ENCODE measurements at places on chromosomes 1 and 21.
A peak's percentile ranks its signal among the peaks of the same experiment; 100 is the strongest.

DNA sequence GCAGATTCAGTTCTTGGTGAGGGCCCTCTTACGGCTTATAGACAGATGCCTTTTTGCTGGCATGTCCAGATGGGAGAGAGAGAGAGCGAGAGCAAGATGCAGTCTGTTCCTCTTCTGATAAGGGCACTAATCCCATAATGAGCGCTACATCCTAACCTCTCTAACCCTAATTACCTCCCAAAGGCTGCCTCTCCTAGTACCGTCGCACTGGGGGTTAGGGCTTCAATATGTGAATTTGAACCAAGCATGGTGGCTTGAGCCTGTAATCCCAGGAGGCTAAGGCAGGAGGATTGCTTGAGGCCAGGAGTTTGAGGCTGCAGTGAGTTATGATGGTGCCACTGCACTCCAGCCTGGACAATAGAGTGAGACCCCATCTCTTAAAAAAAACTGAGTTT lies 10.5 kb upstream of the SDE2 start:
- DNase-seq, result no peak

DNA sequence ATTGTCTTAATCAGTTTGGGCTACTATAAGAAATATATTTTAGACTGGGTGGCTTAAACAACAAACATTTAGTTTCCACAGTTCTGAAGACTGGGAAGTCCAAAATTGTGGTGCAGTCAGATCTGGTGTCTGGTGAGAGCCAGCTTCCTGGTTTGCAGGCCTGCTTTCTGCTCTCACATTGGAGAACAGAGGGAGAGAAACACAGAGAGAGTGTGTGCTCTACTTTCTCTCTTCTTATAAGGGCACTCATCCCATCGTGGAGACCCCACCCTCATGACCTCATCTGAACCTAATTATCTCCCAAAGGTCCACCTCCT lies 4.1 kb downstream of the LEPR start:
- DNase-seq, result no peak

DNA sequence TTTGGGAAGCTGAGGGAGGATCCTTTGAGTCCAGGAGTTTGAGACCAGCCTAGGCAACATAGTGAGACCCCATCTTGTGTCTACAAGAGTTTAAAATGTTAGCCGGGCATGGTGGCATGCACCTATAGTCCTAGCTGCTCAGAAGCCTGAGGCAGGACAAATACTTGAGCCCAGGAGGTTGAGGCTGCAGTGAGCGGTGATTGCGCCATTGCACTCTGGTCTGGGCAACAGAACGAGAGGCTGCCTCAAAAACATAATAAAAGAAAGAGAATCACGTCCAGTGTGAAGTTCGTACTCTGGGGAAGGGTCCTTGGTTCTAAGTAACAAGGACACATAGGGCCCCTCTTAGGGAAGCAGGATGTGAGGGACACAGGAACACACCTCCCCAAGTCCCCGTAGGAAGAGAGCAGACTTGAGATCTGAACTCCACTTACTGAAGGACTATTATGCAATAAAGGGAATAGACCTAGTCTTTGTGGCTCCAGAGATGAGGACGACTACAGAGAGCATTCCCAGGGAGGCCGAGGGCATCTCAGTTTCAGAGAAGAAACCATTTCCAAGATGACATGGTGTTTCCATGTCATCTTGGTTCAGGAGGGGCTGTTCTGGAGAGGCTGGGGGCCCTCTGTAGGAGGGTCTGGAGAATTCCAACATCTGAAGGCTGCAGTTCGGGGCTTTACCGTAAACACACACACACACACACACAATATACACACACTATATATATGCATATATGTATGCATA lies 10.8 kb upstream of the ENO1 start:
- DNase-seq, result no peak

- DNase-seq, result no peak
Observed at GRCh38 chr1:30551603-30552002, 171.8 kb downstream of the MATN1 start.

DNA sequence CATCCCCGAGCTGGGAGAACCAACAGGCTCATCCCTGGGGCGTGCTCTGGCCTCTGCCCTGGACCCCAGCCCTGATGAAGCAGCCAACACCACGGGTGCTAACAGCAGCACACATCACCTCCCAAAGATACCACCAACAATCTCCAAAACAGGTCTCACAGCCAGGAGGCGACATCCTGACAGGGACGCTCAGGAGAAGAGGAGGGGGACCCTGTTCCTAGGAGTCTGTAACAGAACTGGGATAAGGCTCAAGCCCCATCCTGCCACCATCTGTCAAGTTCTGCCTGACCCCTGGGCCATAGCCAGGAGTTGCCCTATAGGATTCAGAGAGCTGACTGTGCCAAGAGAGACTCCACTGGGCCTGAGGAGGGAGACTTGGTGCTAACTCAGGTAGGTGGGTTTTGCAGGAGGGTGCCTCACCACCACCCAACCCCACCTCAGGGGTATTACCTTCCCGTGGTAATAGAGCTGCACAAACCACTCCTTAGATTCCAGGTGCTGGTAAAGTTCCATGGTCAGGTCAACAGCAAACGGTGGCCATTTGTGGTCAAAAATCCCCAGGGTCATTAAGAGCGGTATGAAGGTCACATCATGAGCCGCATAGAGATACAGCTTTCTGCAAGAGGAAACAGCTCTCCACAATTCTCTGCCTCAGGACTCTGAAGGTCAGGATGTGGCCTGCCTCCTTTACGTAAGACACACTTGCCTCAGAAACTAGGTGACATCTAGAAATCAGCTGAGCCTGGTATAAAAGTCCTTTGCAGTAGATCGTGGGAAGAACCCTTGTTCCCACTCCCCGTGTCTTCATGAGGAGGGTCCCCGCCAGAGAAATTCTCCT lies 22.3 kb downstream of the ACP6 start:
- no peak for DNase-seq

GRCh38 chr1:24870551-24871195 lies 59.4 kb downstream of the RUNX3 start:
- DNase-seq, result peak; percentile 25

GRCh38 chr1:109133002-109133706 lies 19.2 kb downstream of the ELAPOR1 start:
- no peak for DNase-seq

- no peak for DNase-seq
Observed at GRCh38 chr1:22600071-22600816, 36.2 kb upstream of the C1QA start.

DNA sequence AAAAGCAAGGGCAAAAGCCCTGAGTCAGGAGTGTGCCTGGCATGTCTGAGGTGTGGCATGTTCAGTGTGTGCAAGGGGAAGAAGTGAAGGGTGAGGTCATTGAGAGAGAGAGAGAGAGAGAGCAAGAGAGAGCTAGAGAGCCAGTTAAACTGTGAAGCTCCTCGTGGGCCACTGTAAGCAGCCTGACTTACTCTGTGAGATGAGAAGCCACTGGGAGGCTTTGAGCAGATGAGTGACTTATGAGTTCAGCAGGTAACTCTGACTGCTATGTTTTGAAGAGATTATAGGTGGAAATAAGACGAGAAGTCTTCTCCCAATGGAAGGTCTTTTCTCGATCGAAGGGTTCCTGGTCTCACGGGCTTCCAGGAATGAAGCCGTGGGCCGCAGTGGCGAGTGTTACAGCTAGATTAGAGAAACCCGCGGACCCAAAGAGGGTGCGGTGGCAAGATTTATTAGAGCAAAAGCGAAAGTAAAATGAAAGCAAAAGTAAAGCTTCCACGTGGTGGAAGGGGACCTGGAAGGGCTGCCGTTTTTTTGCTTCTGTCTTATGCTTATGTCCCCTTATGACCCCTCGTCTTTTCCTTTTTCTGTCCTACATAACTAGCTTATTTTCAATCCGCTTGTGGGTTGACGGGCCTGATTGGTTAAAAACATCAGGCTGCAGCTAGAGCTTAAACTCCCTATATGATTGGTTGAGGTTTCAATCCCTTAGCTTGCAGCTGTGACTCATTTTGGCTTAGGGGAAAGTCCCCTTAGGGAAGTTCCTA lies 323.1 kb upstream of the FAM78B start:
- peak; percentile 45 for DNase-seq

DNA sequence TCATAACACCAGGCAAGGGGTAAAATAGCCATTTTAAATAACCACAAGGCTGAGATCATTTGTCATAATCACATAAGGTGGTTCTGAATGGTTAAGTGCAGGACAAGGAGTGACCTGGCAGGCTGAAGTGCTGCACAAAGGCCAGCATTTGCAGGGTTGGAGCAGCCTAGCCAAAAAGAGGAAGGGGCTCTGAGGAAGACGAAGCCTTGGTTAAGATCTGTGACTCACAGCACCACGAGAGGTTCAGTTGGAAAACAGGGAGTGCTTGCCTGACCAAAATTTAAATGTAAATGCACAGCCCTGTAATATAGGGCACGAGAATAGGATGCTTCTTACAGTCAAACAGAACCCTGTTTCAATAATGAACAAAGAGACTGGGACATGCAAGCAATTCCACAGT lies 12.1 kb downstream of the ATP5PF start:
- no peak for DNase-seq

GRCh38 chr21:41601573-41602368 lies 93.8 kb upstream of the TMPRSS2 start:
- no peak for DNase-seq

- DNase-seq, result no peak
Observed at GRCh38 chr1:94327001-94327690, 89.8 kb upstream of the ARHGAP29 start.

DNA sequence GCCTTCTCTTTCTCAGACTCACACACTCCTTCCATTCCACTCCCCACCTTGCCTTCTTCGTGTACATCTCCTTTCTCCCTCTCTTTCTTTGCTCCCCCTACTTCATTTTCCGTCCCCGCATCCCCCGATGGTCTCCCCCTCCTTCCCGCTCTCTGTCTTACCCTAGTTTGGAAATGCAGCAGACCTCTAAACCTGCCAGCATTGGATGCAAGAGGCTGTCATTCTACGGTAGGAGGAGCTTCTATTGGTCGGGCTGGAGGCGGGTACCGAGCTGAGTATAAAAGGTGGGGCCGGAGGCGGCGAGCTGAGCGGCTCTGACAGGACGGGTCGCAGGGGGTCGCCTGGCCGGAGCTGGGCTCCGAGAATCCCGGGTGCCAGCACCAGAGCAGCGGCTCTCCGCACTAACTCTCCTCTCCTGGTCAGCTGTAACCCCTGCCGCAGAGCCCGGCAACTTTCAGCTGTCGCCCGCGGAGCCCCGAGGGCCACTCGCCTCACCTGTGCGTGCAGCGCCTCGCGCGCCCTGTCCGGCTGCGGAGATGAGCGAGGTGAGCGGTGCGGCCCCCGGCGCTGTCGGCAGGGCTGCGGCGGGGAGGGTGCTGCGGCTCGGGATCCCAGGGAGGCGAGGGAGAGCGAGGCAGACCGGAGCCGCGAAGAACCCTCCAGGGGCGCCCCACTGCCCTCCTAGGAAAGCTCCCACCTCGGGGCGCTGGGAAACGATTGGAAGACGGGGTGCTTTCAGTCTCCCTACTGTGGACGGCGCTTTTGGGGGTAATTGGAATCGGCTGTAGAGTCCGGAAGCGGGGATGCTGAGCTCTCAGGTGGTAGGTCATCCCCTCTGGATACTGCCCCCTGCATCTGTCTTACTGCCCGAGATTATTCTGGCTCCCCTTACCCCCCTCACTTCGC lies at the start of gene PCP4L1:
PCP4L1 (plus strand) TSS at position 307 of the 906 bp plus-strand sequence; CDS start at position 537, 230 bp downstream.
- DNase-seq, result peak; percentile 34

DNA sequence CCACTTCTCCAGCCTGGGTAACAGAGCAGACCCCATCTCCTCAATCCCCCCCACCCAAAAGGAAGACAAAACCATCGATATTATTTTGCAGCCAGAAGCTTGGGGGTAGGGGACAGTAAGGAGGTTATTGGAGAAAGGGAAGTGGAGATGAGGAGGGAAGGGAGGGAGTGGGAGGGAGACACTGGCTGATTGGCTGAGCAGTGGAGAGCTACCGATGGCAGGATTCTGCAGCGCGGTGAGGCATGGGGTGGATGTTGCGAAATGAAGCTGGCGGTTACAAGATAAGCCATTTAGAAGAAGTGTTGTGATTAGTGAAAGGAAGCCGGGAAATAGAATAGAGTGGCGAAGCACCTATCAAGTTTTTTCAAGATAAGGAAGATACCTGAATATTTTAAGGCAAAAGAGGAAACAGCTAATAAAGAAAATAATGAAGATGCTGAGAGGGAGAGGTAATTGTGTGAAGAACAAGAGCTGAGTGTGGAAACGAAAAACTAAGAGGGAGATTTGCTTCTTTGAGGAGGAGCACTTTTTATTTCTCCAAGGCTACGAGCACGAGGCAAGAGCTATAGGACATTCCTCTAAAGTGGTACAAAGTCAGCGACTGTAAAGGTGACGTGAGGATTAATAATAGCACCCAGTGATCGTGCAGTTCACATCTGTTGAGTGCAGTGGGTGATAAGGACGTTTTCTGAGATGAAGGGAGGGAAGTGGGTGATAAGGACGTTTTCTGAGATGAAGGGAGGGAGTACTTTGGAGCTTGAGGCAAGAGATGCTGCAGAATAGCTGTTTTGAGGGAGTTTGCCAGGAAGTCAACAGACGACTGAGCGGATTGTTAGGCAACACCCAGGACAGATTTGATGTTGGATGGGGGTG lies 103.2 kb upstream of the KIF26B start:
- DNase-seq, result no peak

DNA sequence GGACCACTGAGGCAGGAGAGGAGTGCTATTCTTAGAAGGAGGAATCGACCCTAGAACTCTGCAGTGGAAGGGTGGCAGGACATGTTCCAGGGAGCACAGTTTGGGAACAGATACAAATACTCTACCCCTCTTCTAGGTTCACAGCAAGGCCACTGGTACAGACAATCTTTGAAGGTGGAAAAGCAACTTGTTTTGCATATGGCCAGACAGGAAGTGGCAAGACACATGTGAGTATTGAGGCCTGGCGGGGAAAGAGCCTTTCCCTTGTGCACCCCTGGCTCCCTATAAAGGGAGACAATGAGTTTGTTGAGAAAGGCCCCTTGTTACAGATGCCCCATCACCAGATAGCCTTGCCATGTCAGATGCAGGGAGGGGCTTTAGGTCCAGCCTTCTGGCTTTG lies 17.8 kb downstream of the KIF2C start:
- no peak for DNase-seq

GRCh38 chr1:234929369-234929768 lies 199.3 kb downstream of the TOMM20 start:
- no peak for DNase-seq

GRCh38 chr1:226691247-226691646 lies 47.8 kb downstream of the ITPKB start:
- DNase-seq, result peak; percentile 50

- DNase-seq, result no peak
Observed at GRCh38 chr1:1594602-1595260, 5.2 kb downstream of the FNDC10 start.

GRCh38 chr1:165354739-165355138 lies 1.8 kb downstream of the LMX1A start:
- no peak for DNase-seq

GRCh38 chr1:1351511-1352427 lies 2.6 kb upstream of the DVL1 start:
- no peak for DNase-seq

DNA sequence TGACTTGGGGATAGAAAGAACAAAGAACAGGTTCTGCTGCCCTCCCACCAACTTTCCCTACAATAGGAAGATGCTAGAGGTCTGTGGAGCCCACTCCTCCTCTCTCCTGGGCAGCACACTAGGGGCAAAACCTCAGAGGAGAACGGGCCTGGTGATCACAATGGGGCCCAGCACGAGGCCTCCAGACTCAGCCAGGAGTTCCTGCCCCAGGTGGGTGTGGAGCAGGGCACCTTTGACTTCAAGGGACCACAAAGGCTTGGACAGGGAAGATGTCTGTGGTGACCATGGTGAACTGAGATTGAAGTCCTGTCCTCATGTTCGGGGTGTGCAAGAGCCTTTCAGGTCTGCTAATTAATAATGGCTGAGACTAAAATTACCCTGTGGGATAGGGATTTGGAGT lies 88.8 kb downstream of the LAMC2 start:
- no peak for DNase-seq

Data from CD8-positive, alpha-beta memory T cell (primary cell).